Activated CD4-positive, alpha-beta memory T cell treated with anti-CD3 and anti-CD28 coated beads, Interleukin-2, amount 10 ng/mL, durations not matched to agents 7 days and 5 days (primary cell): ENCODE measurements at places on chromosomes 4 and X. TPM values are rescaled to one million over a fixed set of nuclear protein-coding genes. Genes with fewer than 3 reads are reported as not detected.

DNA sequence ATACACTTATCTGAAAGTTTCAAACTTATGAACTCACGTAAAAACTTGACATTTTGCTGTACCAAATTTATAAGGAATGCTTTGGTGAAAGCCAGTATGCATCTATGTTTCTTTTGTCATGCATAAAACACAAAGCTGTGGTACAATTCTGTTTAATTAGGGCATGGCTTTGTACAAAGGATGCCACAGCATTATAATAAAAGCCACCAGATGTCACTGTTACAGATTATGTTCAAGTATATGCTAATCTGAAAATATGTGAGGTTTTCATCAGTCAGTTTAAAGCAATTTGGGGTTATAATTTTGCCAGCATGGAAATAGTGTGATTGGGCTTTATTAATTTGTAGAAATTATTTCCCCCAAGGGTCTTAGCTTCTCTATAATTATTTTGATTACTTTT, 69.0 kb downstream of the ATOH1 start:
- no peaks in the 10 kb centered on the region for H3K27me3 ChIP-seq
- H3K4me3 ChIP-seq: no peak overlapping the region
- DNase-seq: no peak
- H3K27ac ChIP-seq: no peak overlapping the region
- no peaks in the 10 kb centered on the region for H3K4me1 ChIP-seq
- H3K36me3 ChIP-seq: no peaks in the 10 kb centered on the region

DNA sequence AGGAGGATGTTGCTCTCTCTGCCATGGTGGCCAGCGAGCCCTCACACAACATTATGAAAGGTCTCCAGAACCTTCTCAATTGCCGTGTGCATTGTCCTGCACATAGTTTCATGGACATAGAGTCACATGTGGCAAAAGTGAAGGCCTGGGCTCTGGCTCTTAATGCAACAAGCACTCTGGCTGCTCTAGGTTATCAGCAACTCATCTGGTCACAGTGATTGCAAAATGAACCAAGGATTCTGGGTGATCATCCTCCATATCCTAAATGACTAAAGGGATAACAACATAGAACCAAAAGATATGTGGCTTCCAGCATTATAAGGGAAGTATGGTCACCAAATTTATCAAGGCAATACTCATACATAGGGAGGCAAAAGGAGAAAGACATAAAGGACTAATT, 175.2 kb downstream of the MGST2 start:
- peaks cover 3% of the 10 kb centered on the region for H3K4me1 ChIP-seq
- DNase-seq: no peak
- H3K36me3 ChIP-seq: no peaks in the 10 kb centered on the region
- H3K27me3 ChIP-seq: peaks cover 9% of the 10 kb centered on the region
- no peak overlapping the region for H3K27ac ChIP-seq
- H3K4me3 ChIP-seq: no peak overlapping the region

GRCh38 chr4:51943221-51943620, 76.9 kb downstream of the LRRC66 start:
- no peaks in the 10 kb centered on the region for H3K36me3 ChIP-seq
- H3K4me3 ChIP-seq: no peak overlapping the region
- H3K27me3 ChIP-seq: no peaks in the 10 kb centered on the region
- no peaks in the 10 kb centered on the region for H3K4me1 ChIP-seq

DNA sequence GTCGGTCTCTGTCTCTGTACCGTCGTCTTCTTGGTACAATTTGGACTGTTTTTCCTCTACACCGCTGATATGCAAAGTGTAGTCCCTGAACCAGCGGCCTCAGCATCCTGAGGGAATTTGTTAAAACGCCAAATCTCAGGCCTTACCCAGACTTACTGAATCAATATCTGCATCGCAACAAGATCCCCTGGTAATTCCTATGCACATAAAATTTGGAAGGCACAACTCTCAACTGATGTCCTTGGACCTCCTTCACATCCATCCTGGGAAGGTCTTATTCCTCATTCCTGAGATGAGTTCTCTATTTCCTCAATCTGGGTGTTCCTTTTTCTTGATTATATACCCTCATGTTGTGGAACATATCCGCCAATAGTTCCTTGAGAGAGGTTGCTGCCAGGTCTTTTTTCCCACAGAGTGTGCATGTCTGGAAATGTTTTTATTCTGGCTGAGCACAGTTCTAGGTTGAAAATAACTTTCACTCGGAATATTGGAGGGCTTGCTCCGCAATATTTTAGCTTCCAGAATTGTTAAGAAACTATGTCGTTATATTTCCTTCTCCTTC, 738 bp upstream of the HPF1 start:
- H3K4me1 ChIP-seq: peaks cover 28% of the 10 kb centered on the region
- peak overlapping the region; percentile 84 for H3K4me3 ChIP-seq
- no peak for DNase-seq

- no peak for DNase-seq
- no peak overlapping the region for H3K27ac ChIP-seq
- H3K27me3 ChIP-seq: no peaks in the 10 kb centered on the region
- H3K4me3 ChIP-seq: no peak overlapping the region
- no peaks in the 10 kb centered on the region for H3K4me1 ChIP-seq
- no peaks in the 10 kb centered on the region for H3K36me3 ChIP-seq
Observed at GRCh38 chr4:170818786-170819185, 729.0 kb upstream of the AADAT start.

DNA sequence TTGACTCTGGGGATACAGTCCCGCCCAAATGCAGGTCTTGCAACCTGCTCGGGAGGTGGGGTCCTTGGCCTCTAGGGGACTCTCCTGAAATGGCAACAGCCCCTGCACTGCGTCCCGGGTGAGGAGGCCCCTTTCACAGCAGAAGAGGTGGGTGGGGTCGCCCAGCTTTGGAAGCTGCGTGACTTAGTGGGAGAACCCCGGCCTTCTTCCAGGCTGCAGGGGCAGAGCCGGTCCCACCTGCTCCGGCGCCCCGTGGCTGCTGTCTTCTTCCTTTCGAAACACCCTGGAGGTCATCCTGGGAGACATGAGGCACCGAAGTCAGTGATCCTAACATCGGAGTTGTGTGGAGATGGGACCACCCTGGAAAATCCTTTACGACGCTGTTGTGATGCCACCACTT, 103.7 kb upstream of the ADRA2C start:
- H3K4me1 ChIP-seq: no peaks in the 10 kb centered on the region
- no peak overlapping the region for H3K27ac ChIP-seq
- no peak overlapping the region for H3K4me3 ChIP-seq
- DNase-seq: no peak
- H3K27me3 ChIP-seq: no peaks in the 10 kb centered on the region

GRCh38 chrX:153968255-153968654, 3.4 kb downstream of the HCFC1 start:
- H3K27me3 ChIP-seq: no peaks in the 10 kb centered on the region
- peaks cover 34% of the 10 kb centered on the region for H3K36me3 ChIP-seq
- DNase-seq: no peak
- peak overlapping the region; percentile 95 for H3K27ac ChIP-seq
- peaks cover 32% of the 10 kb centered on the region for H3K4me1 ChIP-seq

GRCh38 chrX:9037296-9037695, 3.4 kb upstream of the FAM9B start:
- H3K36me3 ChIP-seq: no peaks in the 10 kb centered on the region
- no peak overlapping the region for H3K27ac ChIP-seq
- H3K4me3 ChIP-seq: no peak overlapping the region

DNA sequence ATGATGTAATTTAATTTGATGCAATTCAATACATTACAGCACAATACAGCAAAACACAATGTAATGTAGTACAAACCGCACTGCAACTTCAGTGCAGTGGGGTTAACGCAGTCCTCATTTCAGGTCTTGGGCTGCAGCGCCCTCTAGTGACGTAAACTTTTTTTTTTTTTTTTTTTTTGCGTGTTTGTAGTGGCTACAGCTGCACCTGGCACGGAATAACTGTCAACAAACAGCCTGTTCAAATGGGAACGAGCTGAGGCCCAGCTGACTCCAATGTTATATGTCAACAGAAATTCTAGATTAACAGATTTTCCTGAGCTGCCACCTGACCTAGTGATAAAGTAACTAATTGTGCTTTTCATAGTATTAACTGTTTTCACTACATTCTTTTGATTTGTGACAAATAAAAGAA, 33.5 kb upstream of the RASSF6 start:
- no peaks in the 10 kb centered on the region for H3K36me3 ChIP-seq
- H3K4me1 ChIP-seq: no peaks in the 10 kb centered on the region
- H3K27me3 ChIP-seq: peaks cover 5% of the 10 kb centered on the region
- H3K4me3 ChIP-seq: no peak overlapping the region

DNA sequence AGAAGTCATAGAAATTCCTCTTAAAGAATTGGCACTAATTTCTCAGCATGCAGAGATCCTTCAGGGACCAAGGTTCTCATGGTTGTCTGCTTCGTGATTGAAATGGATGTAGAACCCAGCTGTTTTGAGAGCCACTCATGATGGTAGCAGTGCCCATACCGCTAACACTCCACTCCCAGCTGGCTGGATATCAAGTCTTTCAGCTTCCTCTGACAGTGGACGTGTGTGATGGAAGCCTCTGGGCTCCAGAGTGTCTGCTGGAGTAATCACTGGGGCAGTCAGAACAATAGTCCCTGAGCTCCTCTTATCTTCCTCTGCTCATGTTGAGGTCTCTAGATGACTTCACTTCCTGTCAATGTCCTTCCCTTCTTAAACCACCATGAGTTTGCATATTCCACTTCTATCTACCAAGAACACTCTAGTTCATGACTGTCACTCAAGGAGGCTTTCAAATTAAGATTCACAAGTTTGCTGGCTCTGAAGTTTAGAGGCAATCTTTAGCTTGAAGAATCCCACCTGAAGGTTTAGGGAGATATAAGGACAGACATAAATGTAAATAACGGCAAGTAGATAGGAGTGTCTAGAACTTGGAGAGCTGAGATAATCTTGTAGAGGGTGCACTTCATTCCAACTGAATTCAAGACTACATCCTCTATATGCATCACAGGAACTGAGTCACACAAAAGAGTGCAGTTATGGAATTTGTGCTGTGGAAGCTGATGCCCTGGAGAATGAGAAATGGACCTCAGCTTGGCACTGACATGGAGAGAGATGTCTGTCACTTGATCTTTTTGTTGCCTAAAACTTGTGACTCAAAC, 64.5 kb upstream of the WDR1 start:
- H3K27ac ChIP-seq: peak overlapping the region; percentile 90
- peaks cover 49% of the 10 kb centered on the region for H3K4me1 ChIP-seq
- no peak overlapping the region for H3K4me3 ChIP-seq
- H3K36me3 ChIP-seq: peaks cover 29% of the 10 kb centered on the region
- peak; percentile 58 for DNase-seq

- H3K36me3 ChIP-seq: no peaks in the 10 kb centered on the region
- H3K4me3 ChIP-seq: no peak overlapping the region
- H3K27me3 ChIP-seq: no peaks in the 10 kb centered on the region
- H3K27ac ChIP-seq: no peak overlapping the region
- H3K4me1 ChIP-seq: no peaks in the 10 kb centered on the region
Observed at GRCh38 chr4:182562350-182562749, 319.1 kb downstream of the TENM3 start.

DNA sequence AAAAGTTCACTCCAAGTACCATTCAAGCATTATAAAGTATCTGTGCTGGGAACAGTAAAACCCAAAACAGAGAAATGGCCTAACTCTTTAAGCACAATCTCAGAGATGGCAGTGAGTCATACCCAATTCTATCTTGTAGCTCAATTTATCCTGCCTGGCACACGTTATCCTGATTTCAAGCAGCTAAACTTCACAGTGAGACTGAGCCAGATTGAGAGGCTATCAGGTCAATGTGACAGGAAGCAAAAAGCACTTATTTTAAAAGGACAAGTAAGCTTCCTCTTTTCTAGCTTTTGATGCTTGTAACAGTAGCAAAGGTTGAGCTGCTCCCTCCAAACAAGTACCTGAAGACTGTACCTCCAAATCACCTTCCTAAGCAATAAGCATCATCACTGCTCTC, 324.9 kb downstream of the NAF1 start:
- no peak overlapping the region for H3K4me3 ChIP-seq
- no peak overlapping the region for H3K27ac ChIP-seq
- H3K36me3 ChIP-seq: no peaks in the 10 kb centered on the region
- DNase-seq: no peak
- H3K27me3 ChIP-seq: no peaks in the 10 kb centered on the region

DNA sequence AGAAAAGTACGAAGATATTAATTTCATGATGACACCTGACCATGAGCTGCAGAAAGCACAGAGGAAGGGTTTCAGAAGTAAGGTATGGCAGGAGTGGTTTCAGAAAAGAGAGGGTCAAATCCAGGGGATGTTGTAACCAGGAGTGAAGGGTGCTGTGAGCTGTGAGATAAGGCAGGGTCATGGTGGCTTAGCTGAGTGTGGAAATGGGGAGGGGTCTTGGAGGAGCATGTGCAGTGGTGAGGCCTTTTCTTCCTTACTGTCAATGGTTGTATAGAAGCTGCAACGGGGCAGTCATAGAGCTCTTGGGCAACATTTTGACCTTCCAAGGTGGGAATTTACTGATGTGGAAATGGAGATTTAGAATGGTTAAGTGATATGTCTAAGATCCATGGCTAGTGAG, 2.5 kb downstream of the ANAPC4 start:
- DNase-seq: no peak
- peaks cover 14% of the 10 kb centered on the region for H3K4me1 ChIP-seq
- H3K4me3 ChIP-seq: no peak overlapping the region
- no peaks in the 10 kb centered on the region for H3K27me3 ChIP-seq

GRCh38 chr4:16817286-16817685, 81.2 kb downstream of the LDB2 start:
- no peaks in the 10 kb centered on the region for H3K36me3 ChIP-seq
- no peaks in the 10 kb centered on the region for H3K4me1 ChIP-seq
- no peaks in the 10 kb centered on the region for H3K27me3 ChIP-seq
- DNase-seq: no peak
- H3K4me3 ChIP-seq: no peak overlapping the region

DNA sequence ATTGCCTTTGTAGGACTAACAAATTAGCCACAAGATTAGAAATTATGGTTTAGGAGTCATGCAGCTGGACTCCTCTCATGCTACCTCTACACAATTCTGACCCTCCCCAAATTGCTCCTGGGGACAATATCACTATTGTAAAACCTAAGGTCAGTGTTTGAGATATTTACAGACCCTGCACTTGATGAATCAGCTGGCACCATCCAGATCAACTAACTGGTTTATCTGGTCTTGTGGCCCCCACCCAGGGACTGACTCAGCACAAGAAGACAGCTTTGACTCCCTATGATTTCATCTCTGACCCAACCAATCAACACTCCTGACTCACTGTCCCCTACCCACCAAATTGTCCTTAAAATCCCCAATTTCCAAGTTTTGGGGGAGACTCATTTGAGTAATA, 192.4 kb downstream of the STPG2 start:
- H3K4me3 ChIP-seq: no peak overlapping the region
- H3K36me3 ChIP-seq: no peaks in the 10 kb centered on the region
- no peaks in the 10 kb centered on the region for H3K27me3 ChIP-seq
- no peak for DNase-seq

GRCh38 chr4:90745176-90745575, 618.0 kb downstream of the CCSER1 start:
- no peak overlapping the region for H3K27ac ChIP-seq
- no peak overlapping the region for H3K4me3 ChIP-seq
- no peak for DNase-seq
- H3K36me3 ChIP-seq: no peaks in the 10 kb centered on the region
- no peaks in the 10 kb centered on the region for H3K4me1 ChIP-seq

ANXA5 gene
- 235 TPM for total RNA-seq

CYBB gene
- total RNA-seq: not detected

AKAP4 gene
- not detected for total RNA-seq

LRIT3 gene
- total RNA-seq: 0.10 TPM

NSG1 gene
- total RNA-seq: 7.0 TPM

GLRB gene
- total RNA-seq: not detected
